ENCODE measurements at places on chromosomes 4 and X.

DNA sequence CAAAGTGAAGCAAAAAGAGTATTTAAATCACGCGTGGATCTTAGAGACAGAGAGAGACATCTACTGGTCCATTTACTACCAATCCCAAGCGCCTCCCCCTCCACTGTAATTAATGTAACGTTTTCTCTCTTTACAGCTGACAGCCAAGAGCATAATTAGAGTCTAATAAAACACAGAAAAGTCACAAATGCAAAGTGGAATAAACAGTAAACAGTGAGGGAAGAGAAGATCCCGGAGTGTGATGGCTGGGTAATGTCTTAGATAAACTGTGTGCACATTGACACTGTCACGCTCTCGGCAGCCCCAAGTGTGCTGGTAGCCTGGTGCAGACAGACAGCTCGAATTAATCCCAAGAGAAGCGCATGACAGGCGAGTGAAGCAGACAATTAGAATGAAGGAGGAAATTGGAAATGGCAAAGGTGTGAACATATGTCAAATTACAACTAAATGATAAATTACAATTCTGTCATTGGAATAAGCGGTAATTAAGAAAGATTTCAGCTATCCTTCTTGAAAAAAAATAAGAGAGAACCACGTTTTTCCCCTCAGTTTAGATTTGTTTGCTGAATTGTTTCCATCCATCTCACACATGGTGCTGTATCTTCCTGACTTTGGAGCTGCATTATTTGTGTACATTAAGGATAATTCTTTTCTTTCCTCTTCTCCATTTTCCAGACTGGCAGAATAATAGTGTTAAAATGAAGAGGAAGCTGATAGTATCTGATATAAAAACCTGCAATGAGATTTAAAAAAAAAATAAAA is 100.1 kb downstream of the CXXC4 start:
- DNase-seq = no peak

DNA sequence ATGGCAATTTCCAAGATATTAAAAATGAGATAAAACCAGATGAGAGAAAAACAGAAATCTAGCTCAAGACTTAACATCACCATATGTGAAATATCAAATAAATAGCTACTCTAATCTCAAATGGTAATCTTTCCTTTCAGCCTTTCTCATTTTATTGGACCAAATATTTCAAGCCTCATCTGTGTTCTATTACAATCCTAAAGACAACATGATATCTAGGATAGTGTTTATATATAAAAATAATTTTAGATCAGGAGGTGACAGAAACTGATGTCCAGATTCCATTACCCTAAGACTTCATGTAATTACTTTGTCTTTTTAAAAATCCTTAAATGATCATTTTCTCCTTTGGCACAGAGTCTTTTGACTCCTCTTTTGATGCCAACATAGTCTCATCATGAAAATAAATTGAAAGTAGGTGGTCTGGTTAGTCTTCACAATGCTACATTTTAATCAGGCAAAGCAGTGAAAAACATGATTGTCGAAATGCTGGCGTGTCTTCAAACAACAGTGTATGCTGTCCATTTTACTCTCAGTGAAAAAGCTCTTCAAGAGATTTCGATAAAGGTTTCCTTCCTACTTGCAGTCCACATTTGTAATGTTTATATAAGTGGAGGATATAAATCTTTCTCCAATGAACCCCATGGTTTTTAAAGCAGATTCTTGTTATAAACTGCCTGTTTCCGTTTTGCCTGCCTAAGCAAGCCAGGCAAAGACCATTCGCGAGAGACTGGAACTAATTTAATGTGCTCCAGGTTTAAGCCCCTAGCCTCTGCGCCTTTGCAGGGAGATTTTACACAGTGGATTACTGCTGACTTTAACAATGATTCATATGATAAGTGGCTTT is 169.8 kb downstream of the SCFD2 start:
- no peak for DNase-seq

DNA sequence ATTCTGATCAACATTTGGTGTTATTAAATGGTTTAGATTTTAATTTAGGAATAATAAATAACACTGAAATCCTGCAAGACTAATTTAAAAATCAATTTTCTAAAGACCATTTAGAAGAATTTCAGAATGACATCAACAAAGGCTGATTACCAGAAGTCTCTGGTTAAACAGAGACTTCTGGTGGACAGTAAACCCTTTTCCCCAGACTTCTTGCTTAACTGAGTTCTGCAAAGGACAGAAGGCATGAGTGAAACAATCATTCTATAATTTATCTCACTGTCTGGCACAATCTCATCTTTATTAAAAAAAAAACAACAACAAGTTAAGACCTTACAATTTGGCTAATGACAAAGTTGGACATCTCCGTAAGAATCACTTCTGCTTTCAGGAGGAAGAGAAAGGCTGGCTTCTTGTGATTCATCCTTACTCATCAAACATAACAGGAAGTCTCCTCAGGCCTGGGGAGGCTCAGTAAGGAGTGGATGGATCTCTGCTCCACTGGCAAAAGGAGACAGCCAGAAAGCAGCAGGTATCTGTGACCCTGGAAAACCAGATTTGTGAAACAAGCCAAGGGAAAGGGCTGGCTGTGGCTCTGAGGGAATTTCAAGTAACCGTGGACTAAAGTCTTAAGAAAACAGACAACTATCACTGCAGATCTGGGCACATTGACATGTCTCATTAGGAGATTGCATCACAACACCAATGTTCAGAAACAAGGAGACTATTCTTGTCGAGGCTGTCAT is 908 bp upstream of the TLR6 start:
- no peak for DNase-seq

DNA sequence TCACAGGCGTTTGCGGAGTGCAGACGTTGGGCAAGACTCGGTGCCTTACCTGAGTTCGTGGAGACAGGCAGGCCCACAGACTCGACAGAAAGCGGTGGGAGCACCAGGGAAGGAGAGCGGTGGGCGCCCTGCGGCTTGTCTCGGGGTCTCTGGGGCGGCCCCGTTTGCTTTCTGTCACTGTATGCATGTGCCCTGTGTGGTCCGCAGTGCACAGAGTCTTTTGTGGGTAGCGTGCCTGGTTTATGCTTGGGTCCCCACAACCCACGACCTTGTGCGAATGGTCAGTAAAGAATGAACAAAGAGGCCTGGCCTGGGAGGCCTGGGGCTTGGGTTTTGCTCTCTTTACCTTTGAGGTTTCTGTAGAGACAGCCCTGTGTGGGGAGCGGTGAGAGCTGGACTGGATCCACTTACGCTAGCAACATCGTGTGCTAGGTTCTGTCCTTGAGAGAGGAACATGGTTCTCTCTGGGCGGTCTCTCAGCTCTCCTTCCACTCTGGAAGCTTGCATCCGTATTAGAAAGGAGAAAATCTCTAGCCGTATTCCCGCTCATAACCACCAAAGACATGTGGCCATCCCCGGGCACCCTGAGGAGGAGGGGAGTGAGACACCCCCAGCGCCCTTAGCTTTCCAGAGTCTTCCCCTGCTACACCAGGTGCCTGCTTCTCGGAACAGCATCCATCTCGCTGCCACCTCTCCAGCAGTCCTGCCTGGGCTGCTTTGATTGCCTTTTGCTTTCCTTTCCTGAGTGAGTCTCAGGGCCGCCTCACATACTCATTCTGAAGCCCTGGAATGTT is 1.2 kb downstream of the TADA2B start:
- no peak for DNase-seq

- DNase-seq = no peak
Measured at GRCh38 chr4:41148292-41148691, 66.0 kb downstream of the APBB2 start.

GRCh38 chr4:26289401-26289800 is 31.4 kb upstream of the RBPJ start:
- no peak for DNase-seq

- DNase-seq = no peak
Measured at GRCh38 chr4:84916227-84916626, 50.3 kb downstream of the WDFY3 start.

DNA sequence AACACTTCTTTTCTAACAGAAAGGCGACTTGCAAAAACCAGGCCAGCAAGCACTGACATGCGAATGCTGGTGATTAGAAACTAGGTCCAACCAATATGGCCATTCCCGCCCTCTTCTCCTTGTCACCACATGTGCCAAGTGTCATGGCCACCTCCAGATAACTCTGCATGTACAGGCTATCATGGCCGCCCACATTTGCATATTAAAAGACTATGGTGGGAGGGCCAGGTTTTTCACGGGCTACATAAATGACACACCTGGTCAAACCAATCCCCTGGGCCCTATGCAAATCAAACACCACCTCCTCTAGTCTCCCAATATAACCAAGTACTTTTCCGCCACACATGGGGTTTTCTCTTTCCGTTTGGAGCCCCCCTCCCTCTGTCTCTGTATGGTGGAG is 40.1 kb downstream of the NUDT11 start:
- DNase-seq = no peak

DNA sequence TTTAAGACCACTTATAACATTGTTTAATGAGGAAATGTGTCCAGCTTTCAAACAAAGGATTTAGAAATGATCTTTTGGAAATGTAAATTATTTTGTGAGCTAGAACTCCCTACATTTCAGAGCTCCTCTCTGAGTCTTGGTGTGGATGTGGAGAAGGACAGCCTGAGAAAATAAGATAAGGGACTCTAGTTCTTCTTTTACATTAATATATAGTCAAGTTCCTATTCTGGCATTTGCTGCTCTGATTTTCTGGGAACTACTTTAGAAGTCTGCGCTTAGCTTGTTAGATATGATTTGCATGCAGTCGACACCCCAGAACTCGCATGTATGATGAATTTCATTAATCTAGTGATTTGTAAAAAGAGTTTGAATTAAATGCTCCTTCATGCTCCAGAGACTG is 45.5 kb downstream of the TSPAN7 start:
- no peak for DNase-seq

- DNase-seq = no peak
Measured at GRCh38 chr4:144754562-144755410, 108.8 kb downstream of the HHIP start.

GRCh38 chr4:88446124-88446523 is 10.8 kb upstream of the HERC5 start:
- no peak for DNase-seq

- no peak for DNase-seq
Measured at GRCh38 chr4:61185288-61185687, 14.8 kb upstream of the ADGRL3 start.

- no peak for DNase-seq
Measured at GRCh38 chr4:141543176-141543575, 93.2 kb upstream of the IL15 start.

GRCh38 chr4:36242629-36243354 is 1.5 kb downstream of the ARAP2 start:
- DNase-seq = no peak

GRCh38 chrX:146238173-146238572 is 420.5 kb downstream of the SLITRK2 start:
- no peak for DNase-seq

DNA sequence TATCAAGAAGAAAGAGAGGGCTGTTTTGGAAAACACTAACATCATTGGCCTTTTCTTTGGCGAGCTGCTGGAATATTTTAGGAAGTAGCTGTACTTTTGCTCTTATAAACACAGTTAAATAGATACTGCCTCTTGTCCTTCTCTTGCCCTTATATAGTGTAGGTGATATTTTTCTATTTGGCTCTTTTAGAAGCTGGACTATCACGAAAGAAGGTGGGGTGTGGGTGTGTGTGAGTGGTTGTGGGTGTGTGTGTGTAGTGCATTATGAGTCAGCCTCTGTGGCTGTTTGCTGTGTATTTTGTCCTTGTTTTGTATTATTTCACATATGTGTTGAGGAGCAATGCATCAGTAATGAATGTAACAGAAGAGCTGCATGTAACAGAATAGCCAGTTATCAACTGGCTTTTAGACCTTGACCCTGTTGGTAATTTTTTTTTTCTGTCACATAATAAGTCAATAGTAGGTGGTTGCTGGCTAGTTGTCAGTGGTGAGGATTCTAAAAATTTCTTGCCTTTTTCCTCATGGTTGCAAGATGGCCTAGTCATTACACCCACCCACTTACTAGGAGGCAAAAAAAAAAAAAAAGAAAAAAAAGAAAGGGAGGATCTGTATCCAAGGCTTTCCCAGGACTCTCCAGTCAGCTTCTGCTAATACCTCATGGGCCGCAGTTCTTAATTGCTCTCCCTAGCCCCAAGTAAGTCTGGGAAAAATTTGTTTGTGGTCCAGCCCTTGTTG is 23.8 kb downstream of the ARHGAP10 start:
- no peak for DNase-seq

GRCh38 chrX:56233682-56234081 is 1.5 kb downstream of the KLF8 start:
- DNase-seq = no peak

DNA sequence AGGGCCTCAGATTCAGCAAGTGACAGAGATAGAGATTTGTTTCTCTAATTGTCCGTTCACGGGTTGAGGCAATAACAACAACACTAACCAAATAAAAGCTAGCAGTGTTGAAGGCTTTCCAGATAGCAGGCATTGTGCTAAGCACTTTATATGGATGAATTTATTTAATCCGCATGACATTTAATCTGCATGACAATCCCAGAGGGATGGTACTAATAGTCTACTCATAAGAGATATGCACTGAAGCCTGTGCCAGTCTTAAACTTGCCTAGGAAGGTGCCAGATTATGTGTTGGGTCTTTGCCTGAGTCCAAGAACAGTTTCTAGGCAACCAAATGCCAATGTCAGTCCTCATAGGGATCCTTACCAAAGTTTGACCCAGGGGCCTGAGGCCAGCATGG is 37.7 kb upstream of the FAT1 start:
- no peak for DNase-seq

DNA sequence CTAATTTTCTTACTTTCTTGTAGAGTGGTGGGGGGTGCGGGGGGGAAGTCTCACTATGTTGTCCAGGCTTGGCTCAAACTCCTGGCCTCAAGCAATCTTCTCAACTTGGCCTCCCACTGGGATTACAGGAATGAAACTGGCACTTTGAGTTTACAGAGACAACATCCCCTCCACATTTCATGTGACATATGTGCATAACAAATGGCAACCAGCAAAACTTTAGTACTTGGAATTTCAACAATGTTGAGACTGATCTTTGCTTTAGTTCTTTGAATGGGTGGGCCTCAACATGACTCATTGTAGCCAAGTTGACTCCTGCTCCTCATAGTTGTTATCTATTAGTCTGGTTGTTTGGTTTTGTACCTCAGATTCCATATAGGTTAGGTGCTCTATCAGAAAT is 11.4 kb upstream of the FMR1 start:
- DNase-seq = no peak

DNA sequence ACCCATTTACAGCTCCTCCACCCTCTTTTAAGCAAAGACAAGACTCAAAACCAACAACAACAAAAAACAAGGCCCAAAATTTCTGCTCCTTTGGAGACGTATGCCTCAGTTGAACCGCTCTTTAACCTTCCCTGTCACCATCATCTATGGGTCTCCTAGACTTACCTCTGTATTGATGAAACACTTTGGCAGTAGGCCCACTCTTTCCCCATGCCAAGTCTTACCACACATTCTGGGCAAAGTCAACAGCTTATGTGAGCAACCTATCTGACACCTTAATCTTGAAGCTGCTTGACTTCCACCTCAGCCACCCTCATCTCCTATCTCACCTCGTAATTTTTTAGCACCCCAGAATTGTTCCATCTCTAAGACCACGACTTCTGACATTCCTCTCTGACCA is 99.7 kb upstream of the CXorf66 start:
- no peak for DNase-seq

DNA sequence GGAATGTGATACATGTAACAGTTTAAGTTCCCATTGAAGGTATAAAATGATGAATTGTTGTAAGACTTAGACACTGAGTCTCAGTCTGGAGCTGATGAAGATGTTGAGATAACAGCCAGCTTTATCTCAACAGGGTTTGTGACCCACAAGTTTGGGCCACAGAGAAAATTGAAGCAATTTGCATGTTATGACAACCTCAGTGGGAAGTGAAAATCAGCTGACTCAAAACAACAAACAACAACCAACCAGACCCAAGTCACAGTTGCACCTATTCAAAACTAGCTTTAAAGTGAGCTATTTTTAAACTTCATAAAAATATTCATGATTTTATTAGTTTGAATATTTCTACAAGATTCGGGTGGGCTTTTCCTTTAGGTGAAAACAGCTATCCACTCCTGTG is 8.0 kb downstream of the SFRP2 start:
- DNase-seq = no peak
